ENCODE measurements at places on chromosomes 16 and 17.

- no peak for DNase-seq
These were observed 204.5 kb upstream of the CDH5 start for GRCh38 chr16:66161942-66162341.

GRCh38 chr16:89786474-89787364 lies 29.7 kb downstream of the FANCA start:
- no peak for DNase-seq

DNA sequence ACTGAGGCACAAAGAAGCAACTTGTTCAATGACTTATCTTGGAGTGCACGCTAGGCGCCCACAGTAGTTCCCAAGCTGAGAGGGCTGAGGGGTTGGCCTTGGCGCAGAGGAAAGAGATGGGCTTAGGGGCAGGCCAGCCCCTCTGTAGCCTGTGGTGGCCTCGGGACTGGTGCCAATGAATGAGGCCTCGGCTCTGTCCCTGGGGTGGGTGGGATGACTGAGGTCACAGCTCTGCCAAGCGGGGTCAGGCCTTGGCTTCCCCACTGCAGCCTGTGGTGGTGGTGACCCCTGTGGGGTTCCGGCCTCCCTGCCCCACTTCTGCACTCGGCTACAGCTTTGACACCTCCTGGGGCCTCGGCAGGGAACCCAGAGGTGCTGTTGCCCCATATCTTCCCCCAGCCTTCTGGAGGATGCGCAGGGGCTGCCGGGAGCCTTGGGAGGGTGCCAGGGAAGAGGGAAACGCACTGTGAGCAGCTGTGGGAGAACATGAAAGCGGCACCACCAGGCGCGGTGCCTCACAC lies 46.0 kb downstream of the BEAN1 start:
- no peak for DNase-seq

DNA sequence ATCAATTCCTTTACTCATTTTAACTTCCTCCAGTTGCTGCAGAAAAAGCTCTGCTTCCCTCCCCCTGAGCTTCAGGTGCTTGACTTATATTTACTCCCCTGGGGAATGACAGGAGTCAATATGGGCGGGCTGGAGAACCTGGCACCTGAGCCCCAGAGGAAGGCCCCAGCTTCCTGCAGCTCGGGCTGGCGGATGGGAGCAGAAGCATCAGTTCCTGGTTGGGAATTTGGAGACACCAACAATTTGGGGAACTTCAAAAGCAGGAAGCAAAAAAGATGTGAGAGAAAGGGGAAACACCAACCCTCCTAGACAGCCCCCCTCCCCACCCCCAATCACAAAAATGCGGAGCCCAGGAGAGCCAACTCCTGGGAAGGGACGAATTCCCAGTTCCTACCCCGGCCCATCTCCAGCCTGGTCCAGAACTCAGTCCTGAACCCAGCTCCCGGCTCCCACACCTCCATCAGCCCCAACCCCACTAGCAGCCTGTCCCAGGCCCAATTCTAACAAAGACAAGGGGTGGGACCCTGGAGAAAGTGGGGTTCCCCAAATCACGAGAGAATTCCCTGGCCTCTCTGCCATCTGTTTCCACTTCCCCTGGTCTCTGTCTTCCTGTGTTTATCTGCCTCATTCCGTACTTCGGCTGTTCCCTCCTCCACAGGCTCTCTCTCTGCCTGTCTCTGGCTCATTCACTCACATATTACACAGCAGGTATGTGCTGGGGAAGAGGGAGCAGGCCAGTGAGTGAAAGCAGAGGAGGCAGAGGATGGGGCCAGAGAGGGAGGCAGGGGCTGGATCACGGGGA lies 16.2 kb upstream of the ASGR2 start:
- DNase-seq, result no peak

Measured in stimulated activated CD4-positive, alpha-beta T cell treated with anti-CD3 and anti-CD28 coated beads, Interleukin-15, amount 100 ng/mL, for 24 hours (primary cell).